ENCODE measurements at places on chromosomes 5 and 9. TPM values are rescaled to one million over a fixed set of nuclear protein-coding genes. Genes with fewer than 3 reads are reported as not detected.

GRCh38 chr9:21711504-21711903, 90.9 kb upstream of the MTAP start:
- no peak for DNase-seq

DNA sequence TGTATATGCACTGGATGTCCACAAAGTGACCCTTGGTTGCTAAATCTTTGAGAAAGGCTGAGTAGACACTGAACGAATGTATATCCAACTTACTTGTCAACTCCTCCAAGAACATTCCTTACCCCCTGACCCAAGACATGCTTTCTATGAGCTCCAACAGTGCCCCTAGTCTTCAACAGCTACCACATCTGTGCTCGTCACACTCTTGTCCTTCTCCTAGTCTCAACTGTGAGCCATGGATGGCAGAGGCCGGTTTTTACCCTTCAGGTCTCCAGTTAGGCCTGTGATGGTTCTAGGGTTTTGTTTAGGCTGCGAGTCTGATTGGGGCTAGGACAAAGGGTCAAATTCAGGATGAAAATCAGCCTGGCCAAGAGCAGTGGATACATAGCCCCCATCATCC, 19.0 kb upstream of the GPX3 start:
- DNase-seq, result no peak

The INSYN2B gene
- total RNA-seq, result not detected

- DNase-seq, result no peak
These were observed 153.9 kb downstream of the ARRDC3 start for GRCh38 chr5:91229031-91229727.

The PRKACG gene
- total RNA-seq, result not detected

- DNase-seq, result no peak
These were observed 199.7 kb downstream of the ATPSCKMT start for GRCh38 chr5:10049858-10050455.

The NR2F1-AS1 gene
- not detected for total RNA-seq

DNA sequence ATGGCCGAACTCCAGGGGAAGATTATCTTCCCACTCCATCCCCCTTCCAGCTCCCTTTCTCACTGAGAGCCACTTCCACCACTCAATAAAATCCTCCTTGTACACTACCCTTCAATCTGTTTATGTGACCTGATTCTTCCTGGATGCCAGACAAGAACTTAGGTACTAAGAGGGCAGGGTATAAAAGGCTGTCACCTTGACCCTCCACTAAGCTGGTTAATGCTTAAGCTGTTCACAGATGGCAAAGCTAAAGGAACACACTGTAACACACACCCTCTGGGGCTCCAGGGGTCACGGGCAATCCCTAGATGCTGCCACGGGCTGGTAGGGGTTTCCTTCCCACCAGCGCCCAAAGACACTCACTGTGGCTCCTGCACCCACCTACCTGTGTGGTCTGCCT, 58.6 kb upstream of the IL6ST start:
- no peak for DNase-seq

GRCh38 chr5:96652769-96653454, 9.3 kb upstream of the CAST start:
- DNase-seq, result no peak

The SUSD1 gene
- total RNA-seq, result 10.7 TPM

The SHOC1 gene
- not detected for total RNA-seq

- DNase-seq, result no peak
These were observed 148.5 kb downstream of the BNC2 start for GRCh38 chr9:16721972-16722371.

DNA sequence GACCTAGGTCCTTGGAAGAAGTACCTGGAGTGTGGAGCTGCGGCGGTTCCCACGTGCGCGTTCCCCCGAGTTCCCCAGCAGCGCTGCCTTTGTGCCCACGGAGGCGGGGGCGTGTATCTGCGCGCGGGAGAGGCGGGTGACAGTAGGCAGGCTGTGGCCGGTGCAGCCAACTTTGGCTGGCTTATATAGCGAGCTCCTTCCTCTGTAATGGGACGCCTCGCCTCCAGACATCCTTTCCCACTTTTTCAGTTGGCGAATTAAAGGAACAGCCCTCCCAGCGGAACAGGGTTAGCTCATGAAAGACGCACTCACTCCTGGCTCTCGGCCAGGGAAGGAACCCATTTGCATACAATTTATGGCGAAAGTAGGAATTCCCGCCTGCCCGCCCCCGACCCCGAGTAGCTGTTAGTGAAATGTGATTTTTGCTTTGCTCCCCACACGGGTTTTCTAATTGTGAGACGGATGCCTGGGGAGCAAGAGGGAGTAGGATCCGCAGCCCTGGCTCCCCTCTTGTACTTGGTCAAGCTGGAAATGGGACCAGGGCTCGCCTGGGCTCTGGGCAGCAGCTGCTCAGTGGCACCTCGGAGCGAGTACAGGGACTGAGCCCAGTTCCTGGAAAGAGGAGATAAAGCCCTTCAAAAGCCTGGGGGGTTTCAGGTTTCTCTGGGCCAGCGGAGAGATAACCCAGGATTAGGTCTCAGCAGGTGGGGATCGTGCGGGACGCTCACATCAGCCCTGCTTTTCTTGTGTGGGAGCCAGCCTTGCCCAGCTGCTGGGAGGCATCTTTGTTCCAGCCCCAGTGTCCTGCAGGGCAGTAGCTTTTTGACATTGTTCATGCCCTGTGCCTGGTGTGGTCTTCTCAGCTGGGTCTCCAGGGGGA, at the start of gene TNC:
TNC (minus strand) TSS at position 159 of the 880 bp plus-strand sequence. CDS start 27,139 bp downstream, outside the sequence.
- no peak for DNase-seq

DNA sequence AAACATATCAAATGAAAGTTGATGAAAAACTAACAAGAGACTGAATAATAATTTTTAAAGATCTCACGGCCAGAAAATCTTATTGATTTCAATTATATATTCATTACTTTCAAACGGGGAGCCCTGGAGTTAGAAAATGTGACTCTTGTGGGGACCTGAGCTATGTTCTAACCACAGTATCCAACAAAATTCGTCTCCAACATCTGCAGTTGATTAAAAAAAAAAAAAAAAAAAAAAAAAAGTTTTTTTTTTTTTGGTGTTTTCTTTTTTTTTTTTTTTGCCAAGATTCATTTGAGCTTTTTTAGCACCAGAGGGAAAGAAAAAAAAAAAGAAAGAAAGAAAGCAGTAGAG, 144.3 kb upstream of the PIK3R1 start:
- DNase-seq, result no peak

GRCh38 chr9:138117836-138118235, 240.3 kb downstream of the CACNA1B start:
- no peak for DNase-seq

- no peak for DNase-seq
These were observed 263.3 kb downstream of the TMEM167A start for GRCh38 chr5:82813861-82814260.

DNA sequence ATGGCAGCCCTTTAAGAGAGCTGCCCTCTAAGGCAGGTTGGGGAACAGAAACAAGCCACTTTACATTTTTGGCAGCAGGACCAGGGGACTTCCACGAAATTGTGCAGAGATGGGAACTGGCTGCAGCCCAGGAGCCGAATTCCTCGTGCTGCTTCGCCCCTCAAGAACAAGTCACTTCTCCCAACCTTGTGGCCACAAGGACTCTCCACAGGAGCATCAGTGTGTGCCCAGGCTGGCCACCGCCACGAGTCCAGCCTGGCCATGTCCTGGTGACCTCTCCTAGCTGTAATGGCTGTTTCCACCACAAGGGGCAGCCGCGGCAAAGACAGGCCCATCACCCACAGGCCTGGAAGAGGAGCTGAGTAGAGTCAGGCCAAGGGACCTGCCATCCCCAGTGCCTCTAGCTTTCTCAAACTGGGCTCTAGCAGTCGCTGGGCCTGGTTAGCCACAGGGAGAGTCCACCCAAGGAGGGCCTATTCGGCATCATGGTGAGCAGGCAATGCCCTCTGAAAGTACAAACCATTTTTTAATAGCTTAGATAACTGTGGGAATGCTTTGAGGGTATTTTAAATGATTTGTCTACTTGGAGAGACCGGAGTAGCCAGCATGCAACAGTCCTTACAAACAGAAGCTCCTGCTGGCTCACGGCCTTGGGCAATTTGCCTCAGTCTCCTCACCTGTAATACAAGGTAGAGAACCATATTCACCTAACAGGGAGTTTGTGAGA, 129.0 kb downstream of the COL23A1 start:
- DNase-seq, result no peak

DNA sequence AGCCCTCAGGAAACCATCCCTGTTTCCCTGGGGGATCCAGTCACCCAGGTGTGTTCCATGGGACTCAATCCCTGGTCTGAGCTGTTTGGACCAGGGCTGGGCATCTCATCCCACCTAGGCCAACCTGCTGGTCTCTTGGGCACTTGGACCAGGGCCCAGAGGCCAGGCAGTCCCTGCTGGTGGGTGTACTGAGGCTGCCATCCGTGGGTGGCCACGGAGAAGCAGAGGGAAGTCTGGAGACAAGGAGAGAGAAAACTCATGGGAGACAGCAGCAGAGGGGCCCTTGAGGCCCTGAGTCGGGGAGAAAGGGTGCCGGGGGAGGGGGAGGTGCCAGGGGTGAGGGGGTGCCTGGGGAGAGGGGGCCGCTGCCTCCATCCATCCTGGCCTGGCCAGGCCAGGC, 247.8 kb downstream of the PBX3 start:
- DNase-seq, result no peak

GRCh38 chr5:143182901-143183820, 220.3 kb downstream of the NR3C1 start:
- DNase-seq, result no peak

GRCh38 chr5:92599217-92599810, 981.7 kb downstream of the NR2F1-AS1 start:
- DNase-seq, result no peak

The PDE6A gene
- not detected for total RNA-seq

GRCh38 chr5:150357326-150358260, at the start of gene TCOF1:
TCOF1 (plus strand) TSS chr5:150357697; CDS start chr5:150357747, 50 bp downstream.
- peak; percentile 98 for DNase-seq

- no peak for DNase-seq
These were observed 135.4 kb upstream of the TAS2R1 start for GRCh38 chr5:9765419-9766140.

GRCh38 chr5:7837403-7837802, 13.5 kb downstream of the CFAP90 start:
- no peak for DNase-seq

The HTR1A gene
- not detected for total RNA-seq

- DNase-seq, result no peak
These were observed 58.3 kb downstream of the PRELID2 start for GRCh38 chr5:145776886-145777285.

- no peak for DNase-seq
These were observed 9.3 kb upstream of the SIL1 start for GRCh38 chr5:139207297-139208000.

DNA sequence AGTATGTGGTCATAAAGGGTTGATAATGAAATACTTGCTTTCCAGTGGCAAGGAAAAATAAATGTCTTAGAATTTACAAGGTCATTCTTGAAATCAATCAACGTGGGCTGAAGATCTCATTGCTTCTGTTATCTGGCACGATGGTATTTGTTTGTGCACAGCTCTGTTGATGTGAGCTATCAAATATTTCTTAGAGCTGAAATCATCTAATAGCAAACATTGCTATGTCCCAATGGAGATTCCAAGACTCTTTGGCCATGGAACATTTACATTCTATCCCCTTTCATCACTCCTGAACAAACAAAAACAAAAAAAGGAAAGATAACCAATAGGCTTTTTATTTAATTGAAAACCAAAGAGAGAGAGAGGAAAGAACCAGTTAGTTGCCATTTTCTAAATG, 111.5 kb upstream of the CCDC152 start:
- no peak for DNase-seq

DNA sequence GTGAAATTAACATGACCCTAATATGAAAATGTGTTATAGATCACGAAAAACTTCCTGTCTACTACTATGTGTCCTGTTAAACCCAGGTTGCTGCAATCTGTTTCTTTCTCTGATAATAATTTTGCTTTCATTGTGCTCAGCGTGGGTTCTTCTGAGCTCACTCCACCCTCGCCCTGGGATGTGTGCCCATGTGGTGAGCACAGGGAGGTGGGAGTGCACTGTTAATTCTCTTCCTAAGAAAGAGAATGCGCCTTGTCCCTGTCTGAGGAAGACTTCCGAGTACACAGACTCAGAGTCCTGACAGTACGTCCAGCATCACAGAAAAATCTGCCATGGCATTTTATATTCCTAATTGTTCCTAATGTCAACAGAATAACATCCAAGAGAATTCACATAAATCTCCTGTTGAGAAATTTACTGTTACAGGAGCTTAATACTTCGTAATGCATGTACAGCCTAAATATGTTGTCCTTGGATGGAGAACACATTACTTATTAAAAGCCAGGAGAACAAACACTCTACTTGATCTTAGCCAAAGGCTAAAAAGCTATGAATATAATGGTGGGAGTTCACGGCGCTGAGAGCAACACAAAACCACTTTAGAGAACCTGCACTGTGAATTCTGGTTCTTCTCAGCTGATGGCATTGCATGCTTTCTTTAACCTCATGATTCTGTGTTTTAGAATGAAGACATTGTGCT, 102.6 kb downstream of the PDE4D start:
- no peak for DNase-seq

DNA sequence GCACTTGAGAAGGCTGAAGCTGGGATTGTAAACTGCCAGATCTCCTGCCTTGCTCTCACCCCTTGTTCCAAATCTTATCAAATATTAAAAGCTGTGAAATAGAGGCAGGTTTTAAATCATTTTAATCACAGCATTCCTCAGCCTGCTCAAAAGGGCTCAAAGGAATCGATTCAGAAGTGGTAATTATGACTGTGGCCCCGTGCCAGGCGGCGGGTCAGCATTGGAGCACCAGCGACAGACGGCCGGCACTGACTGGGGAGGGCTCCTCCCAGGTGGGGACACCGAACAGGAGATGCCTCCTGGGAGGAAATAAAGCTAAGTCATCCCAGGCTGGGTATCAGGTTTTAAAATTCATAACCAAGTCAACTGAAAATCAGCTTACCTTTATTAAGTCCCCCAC, 66.7 kb downstream of the KCNIP1 start:
- no peak for DNase-seq

- no peak for DNase-seq
These were observed 52.1 kb upstream of the CCNG1 start for GRCh38 chr5:163385271-163385670.

GRCh38 chr9:85401998-85402397, 339.8 kb downstream of the AGTPBP1 start:
- DNase-seq, result no peak

- DNase-seq, result no peak
These were observed 499.2 kb upstream of the COX7C start for GRCh38 chr5:86118542-86118941.

GRCh38 chr9:19469271-19469670, 60.5 kb downstream of the ACER2 start:
- DNase-seq, result no peak

The SNAPC3 gene
- total RNA-seq, result 13.9 TPM

The GALNT10 gene
- total RNA-seq, result 24.8 TPM

DNA sequence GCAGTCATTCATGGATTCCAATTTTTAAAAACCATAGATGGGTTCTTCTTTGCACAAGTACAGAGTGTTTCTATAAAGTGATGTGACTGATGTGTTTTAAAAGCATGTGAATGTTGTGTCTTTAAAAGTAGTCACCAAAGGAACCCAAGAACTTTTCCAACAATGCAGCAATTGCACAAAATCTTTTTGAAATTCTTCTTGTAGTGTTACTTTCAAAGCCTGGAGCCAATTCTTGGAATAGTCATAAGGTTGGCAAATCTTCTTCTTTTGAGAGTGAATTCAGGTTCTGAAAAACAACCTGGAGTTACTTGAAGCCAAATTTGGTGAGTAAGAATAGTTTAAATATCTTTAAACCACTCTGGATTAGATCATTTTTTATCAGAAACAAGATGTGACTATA, 10.5 kb downstream of the GRAMD2B start:
- DNase-seq, result no peak
